ENCODE measurements at places on chromosomes 1 and 21. TPM values are rescaled to one million over a fixed set of nuclear protein-coding genes. Genes with fewer than 3 reads are reported as not detected.

Gene CD84
- polyA plus RNA-seq, result 0.22 TPM

Gene RYR2
- polyA plus RNA-seq, result 1.5 TPM

Gene BMP8A
- polyA plus RNA-seq, result not detected

Gene CAPN9
- 2.6 TPM for polyA plus RNA-seq

Gene FCGR3A
- 19.5 TPM for polyA plus RNA-seq

Gene SMIM1
- 2.1 TPM for polyA plus RNA-seq

GRCh38 chr1:21272540-21272939, 17.7 kb downstream of the ECE1 start:
- no peak for DNase-seq

DNA sequence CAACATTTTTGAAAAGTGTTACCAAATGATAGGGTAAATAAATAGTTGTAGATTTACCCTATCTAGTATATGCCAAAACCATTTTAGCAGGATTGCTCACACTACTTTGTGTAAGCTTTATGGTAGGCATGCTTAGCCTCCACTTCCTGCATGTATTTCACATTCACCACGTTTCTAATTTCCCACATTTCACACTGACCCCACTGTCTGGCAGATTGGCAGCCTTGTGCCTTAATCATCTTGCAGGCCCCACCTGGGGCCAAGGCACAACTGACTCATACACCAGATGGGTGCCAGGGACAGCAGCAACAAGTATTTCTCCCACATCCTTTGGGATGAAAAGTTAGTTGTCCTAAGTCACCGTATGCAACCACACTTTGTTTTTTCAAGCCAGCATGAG, 21.2 kb upstream of the CENPF start:
- no peak for DNase-seq

DNA sequence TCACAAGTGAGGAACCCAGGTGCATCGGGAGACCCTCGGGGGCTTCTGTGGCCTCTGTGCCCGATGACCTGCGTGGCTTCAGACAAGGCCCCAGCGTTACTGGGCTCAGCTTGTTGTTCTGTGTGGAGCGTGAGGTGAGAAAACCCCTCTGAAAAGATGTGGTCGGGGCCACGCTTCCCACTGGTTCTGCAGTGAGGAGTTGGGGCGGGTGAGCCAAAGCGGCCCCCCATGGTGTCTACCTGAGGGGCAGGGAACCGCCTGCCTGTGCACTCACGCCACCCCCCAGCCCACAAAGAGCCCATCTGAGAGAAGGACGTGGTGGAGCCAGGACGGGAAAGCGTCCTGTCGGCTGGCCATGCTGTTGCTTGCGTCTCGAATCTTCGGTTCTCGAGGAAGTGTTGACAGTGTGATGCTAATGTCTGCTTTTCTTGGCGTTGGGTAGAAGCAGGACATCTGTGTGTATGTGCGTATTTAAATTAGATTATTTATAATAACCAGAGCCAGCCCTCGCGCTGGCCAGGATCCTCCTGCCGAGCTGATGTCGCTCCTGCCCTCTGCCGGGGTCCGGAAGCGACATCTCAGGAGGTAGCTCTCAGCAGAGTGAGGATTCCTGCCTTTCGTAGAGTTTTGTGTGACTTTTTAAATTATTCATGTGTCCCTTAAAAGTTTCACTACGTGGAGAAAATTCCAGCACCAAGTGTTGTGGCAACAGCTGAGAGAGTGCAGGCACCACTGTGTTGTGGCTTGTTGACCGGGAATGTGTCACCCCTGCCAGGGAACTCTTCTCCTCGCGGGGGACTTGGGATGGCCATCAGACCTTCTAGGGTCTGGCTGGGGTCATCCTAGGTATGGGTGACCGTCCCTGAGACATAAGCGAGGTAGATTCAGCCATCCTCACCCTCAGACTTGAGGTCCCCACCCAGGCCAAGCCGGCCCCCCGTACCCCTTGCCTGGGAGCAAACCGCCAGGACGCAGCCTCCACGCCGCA, 15.3 kb downstream of the TMEM201 start:
- DNase-seq, result no peak

- peak; percentile 58 for DNase-seq
Observed at GRCh38 chr1:84997667-84998600, 1.0 kb upstream of the MCOLN2 start.

DNA sequence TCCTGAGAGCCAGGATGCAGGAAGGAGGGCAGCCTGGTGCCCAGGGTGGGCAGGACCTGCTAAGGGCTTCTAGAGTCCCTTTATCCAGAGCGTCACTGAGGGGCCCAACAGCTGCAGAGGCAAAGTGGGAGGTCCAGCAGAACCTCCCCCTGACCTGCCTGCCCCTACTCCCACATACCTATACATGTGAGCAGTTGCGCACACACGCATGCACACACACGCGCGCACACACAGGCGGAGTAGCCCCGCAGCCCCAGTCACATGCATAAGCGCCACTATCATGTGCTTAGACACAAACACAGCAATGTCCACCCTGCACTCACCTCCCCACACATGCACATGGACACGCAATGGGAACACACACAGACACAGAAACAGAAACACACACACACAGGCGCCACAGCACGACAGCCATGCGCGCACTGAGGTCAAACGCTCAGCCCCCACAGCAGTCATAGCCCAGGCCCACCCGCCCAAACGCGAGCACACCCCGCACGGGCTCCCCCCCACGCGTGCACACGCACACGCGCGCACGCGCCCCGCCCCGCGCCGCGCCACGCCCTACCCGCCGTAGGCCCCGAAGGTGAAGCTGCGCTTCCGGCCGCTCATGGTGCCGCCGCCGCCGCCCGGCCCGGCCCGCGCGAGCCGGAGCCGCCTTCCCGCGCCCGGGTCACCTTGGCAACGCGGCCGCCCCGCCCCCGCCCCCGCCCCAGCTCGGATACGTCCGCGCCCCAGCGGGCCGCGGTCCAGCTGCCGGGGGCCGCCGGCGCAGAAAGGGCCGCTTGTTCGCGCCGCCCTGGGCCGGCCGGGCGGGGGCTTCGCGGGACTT, 17.7 kb downstream of the RAP1GAP start:
- peak; percentile 88 for DNase-seq

GRCh38 chr1:48916130-48917069, 139.7 kb upstream of the BEND5 start:
- peak; percentile 19 for DNase-seq

DNA sequence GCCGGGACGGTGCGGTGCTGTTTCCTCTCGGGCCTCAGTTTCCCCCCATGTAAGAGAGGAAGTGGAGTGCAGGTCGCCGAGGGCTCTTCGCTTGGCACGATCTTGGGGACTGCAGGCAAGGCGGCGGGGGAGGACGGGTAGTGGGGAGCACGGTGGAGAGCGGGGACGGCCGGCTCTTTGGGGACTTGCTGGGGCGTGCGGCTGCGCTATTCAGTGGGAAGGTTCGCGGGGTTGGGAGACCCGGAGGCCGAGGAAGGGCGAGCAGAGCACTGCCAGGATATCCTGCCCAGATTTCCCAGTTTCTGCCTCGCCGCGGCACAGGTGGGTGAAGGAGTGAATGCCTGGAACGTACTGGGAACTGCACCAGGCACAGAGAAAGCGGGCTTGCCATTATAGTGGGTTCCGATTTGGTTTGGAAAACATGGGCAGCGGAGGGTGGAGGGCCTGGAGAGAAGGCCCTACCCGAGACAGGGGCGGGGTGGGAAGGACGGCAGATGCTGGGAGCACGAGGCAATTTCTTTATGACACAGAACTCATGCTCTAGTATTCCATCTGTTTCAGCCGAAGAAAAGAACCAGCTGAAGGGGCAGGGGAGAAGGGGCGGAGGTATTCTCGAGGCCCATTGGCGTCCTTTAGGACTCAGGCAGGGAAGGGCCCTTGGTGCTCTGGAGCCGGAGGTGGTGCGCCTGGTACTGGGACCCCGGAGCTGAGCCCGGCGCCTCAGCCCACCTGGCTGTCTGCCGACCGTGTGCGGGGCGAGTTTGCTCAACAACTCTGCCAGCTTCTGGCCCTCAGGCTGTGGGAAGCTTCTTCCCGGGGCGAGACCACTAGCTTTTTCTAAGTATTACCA, 960 bp downstream of the PCSK9 start:
- DNase-seq, result peak; percentile 49

DNA sequence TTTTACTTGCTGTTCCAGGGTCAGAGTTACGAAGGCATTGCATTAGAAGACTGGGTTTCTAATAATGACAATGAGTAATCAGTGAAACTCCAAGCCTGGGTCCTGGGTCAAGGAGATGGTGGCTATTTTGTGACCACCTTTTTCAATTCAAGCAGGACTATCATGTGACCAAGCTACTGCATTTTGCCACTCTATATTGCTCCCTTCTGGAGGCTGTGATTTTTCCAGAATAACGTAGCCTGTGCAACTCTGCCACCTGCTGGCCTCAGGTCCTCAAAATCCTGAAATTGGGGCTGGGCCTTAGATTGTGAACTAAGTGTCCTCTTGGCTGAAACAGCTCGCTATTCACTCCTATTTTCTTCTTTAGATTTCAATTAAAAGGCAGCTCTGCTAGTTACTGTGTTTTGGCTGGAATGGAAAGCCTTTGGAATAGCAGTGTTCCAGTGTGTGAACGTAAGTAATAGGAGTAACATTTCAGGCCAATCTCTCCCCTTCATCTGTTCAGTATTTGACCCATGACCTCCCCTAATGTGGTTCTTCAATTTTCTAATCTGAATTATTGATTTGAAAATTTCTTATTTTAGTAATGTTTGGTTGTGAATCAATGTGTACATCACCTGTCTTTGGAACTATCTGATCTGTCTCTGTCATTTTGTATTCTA, 52.9 kb upstream of the CD46 start:
- peak; percentile 64 for DNase-seq

GRCh38 chr1:40663324-40664166, 1.9 kb downstream of the RIMS3 start:
- DNase-seq, result no peak

DNA sequence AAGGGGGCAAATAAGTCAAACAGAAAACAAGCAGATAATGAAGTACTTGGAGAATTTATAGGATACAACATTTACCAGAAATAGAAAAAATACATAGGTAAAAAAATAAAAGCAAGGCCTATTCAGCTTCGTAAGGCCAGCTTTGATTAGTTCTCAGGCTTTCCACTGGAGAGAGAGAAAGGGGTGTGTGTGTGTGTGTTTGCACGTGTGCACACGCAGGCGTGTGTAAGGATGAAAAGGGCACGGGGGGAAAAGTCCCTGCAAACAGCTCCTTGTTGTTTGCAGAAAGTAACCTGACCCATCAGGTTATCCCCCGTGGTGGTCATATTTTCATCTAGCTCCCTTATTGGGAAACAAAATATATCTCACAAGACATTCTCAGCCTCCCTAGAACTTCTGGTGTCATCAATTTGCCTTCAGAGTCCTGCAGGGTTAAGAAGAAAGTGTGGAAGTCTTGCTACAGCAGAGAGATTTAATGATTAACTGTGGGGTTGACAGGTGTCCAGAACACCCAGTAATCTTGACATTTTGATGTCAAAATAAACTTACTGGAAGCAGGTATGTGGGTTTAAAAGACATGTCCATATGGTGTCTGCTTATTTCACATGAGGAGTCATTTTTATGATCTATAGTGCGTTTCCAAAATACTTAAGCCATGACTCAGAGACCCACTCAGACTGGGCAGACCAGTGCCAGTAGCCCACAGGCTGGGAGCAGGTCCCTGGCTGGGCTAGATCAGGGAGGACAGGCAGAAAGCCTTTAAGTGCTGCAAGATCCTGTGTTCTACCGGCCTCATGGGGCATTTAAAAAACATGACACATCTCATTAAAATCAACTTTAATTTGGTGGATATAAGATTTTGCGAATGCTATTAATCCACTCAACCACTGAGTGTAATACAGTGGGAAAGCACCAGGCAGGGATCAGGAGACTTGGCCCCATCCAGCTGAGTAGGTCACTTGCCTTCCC, 487.6 kb upstream of the CAMK1G start:
- peak; percentile 17 for DNase-seq

- DNase-seq, result no peak
Observed at GRCh38 chr1:62196086-62196690, 1.5 kb downstream of the L1TD1 start.

GRCh38 chr1:98045211-98045766, 124.5 kb upstream of the DPYD start:
- DNase-seq, result no peak

- no peak for DNase-seq
Observed at GRCh38 chr1:110637475-110637874, 31.3 kb upstream of the KCNA2 start.

DNA sequence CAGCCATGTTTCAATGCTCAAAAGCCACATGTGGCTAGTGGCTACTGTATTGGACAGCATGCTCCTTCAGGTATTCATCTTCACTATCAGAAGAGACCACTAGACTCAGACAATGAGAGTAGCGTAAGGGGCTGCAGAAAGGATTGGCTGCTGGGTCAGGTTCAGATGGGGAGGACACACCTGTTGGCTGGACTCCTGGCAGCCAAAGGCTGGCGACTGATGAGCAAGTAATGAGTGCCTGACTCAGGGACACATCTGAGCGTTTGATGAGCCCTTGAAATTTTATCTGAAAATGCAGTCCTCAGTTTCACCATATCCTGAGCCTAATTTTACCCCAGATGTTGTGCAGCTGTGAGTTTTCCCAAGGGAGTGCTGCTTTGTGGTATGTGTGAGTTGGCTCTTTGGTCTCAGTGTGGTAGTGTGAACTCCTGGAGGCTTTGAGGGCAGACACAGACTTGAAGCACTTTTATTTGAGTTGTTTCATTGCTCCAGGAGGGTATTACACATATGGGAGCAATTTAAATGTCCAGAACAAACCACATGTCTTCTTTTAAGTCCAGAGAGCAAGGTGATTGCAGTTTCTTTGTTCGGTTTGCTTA, 9.6 kb downstream of the ST6GALNAC3 start:
- no peak for DNase-seq

GRCh38 chr1:223228931-223229528, 86.0 kb upstream of the TLR5 start:
- no peak for DNase-seq

DNA sequence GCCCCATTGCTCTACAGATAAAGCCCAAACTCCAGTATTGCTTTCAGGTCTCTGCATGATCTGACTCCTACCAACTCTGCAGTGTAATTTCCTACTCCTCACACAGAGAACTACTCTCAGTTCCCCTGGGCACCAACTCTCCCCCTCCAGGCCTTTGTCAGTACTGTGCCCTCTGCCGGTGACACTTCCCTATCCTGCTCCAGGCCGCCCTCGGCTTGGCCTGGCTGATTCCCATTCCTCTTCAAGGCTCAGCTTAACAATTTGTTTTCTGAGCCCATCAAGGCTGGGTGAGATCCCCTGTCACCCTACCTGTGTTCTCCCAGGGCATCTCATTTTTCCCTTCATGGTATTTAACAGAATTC, 2.6 kb downstream of the SLAMF8 start:
- DNase-seq, result peak; percentile 59

DNA sequence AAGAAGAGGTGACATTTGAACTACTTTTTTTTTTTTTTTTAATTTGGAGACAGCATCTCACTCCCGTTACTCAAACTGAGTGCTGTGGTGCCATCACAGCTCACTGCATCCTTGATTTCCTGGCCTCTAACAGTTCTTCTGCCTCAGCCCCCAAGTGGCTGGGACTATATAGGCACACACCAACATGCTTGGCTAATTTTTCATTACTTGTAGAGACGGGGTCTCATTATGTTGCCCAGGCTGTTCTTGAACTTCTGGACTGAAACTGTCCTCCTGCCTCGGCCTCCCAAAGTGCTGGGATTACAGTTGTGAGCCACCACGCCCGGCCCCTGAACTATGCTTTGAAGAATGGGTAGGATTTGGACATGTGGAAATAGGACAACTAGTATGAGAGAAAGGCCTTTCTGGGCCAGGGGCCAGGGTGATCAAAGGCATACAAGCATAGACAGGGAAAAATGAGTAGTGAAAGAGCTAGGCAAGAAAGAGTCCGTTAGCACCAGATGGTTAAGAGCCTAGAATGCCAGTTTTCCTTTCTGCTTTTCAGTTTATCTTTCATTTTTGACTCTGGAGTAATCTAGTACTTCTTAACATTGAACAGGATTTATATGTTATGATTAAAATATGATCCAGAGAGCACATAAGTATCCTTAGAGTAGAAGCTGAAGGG, 6.3 kb downstream of the RABGAP1L start:
- DNase-seq, result no peak

- DNase-seq, result no peak
Observed at GRCh38 chr1:72197786-72198185, 84.6 kb downstream of the NEGR1 start.
